Heart left ventricle (tissue), 16 donors: ENCODE measurements at places on chromosomes 7 and 10. TPM values are rescaled to one million over a fixed set of nuclear protein-coding genes. Genes with fewer than 3 reads are reported as not detected.

- no peaks in the 10 kb centered on the region for H3K4me1 ChIP-seq
- DNase-seq, result no peak
- no peaks in the 10 kb centered on the region for H3K36me3 ChIP-seq
- peaks cover 30% of the 10 kb centered on the region for H3K27me3 ChIP-seq
Observed at GRCh38 chr10:2949221-2949947, 118.0 kb upstream of the PFKP start.

DNA sequence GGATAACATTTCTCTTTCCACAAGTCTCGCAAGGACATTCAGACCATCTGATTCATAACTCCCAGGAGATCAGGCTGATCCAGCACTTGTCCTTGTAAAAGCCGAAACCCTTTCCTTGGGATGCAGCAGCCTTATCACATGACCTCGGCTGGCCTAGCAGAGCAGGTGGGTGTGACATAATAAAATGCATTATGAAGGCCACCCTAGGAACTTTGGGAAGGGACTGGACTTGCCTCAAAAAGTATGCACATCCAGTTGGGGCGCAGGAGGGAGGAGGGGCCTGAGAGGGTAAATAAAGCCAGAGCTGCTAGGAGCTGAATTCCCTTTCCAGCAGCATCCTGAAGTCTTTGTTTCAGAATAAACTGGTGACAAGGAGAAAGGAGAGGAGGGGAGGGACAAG is 260.8 kb downstream of the SNX13 start:
- no peak overlapping the region for H3K27ac ChIP-seq
- no peaks in the 10 kb centered on the region for H3K4me1 ChIP-seq
- H3K36me3 ChIP-seq, result no peaks in the 10 kb centered on the region
- DNase-seq, result peak; percentile 42
- H3K4me3 ChIP-seq, result no peak overlapping the region

GRCh38 chr7:51459809-51460208 is 143.2 kb upstream of the COBL start:
- no peaks in the 10 kb centered on the region for H3K27me3 ChIP-seq
- no peaks in the 10 kb centered on the region for H3K36me3 ChIP-seq
- no peak overlapping the region for H3K4me3 ChIP-seq

DNA sequence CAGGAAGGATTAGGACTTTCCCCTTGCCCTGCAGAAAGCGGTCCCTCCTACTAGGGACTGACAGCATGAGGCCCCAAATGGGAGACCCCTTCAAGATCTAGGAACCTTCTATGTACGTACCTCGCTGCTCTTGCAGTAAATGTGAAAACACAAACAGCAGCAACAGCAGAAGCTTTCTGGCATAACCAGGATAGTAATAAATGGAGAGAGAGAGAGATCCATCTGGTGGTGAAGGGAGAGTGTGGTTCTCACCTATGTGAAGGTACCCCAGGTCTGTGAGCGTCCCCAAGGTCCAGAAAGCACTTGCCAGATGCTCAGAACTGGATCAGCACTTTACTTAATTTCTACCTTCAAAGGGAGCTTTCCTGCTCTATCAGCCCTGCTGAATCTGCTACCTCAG is 592.7 kb downstream of the PARD3 start:
- no peaks in the 10 kb centered on the region for H3K27me3 ChIP-seq
- no peak overlapping the region for H3K4me3 ChIP-seq
- no peaks in the 10 kb centered on the region for H3K4me1 ChIP-seq
- no peak for DNase-seq

The DNAJC30 gene
- 15.6 TPM for total RNA-seq

The SEMA3E gene
- total RNA-seq, result 0.04 TPM

The PPP1R17 gene
- not detected for total RNA-seq
